ENCODE measurements at places on chromosomes 16 and 17. TPM values are rescaled to one million over a fixed set of nuclear protein-coding genes. Genes with fewer than 3 reads are reported as not detected.

DNA sequence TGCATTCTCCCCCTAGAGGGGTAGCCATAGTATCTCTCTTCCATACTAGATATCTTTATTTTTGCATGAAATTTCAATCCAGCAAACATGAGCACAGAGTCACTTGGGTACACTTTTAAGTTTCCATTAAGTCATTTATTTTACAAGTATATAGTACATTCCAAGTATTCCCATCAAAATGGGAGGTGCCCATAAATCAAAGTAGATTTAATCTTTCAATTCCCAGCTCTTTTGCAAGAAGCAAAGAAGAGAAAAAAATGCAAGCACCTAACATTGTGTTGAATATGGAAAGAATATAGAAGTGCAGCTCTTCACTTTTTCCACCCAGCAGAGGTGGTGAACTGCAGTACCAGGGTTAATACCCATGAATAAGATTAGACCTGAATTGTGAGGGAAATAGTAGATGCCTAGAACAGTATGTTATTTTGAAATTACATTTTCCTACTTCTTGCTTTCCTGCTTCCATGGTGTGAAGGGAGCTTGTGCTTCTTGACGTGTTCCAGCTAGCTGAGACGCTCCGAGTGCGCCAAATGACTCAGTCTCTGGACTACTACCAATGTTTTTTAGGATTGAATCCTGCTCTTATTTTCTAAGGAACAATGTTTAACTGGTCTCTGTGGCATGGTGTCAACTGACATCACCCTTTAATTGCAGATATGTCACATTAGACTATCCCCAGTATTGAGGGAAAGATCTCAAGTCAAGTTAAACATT lies 151.1 kb upstream of the MAF start:
- DNase-seq = no peak

GRCh38 chr16:23359092-23359760 lies 57.1 kb downstream of the SCNN1B start:
- DNase-seq = peak; percentile 59

- peak; percentile 47 for DNase-seq
Measured at GRCh38 chr16:47523342-47524006, 62.3 kb downstream of the PHKB start.

DNA sequence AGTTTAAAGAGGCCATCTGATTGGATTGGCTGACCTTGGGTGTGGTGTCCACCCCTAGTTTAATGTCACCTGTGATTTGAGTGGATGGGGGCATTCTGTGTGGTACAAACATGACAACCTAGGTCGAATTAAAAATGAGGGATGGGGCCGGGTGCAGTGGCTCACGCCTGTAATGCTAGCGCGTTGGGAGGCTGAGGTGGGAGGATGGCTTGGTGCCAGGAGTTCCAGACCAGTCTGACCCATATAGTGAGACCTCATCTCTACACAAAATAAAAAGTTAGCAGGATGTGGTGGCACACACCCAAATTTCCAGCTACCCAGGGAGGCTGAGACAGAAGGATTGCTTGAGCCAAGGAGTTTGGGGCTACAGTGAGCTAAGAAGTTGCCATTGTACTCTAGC lies 14.4 kb downstream of the CNTROB start:
- DNase-seq = no peak

DNA sequence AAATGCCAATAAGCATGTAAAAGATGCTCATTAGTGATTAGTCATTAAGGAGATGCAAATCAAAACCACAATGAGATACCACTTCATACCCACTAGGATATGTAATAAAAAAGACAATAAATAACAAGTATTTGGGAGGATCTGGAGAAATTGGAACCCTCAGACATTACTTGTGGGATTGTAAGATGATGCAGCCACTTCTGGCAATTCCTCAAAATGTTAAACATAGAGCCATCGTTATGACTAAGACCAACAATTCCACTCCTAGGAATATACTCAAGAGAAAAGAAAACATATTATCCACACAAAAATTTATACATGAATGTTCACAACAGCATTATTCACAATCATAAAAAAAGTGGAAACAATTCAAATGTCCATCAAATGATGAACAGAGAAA lies 336.2 kb upstream of the PMFBP1 start:
- no peak for DNase-seq

DNA sequence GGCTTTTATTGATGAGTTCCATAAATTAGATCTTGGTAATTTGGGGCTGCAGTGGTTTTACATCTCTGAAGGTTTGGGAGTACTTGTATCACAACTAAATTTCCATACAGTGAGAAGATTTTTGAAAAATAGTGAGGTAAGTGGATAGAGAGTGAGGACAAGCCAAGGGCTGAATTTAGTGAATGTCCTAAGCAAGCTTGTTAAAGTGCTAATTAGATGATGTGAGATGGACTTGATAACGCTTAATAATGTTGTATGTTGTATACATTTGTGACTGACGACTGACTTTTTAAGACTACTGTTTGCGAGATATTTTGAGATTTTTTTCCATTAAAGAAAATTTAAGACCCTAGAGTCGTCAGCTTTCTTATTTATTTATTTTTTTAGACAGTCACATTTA lies 3.9 kb downstream of the NFATC3 start:
- DNase-seq = no peak

Gene TEKT5
- not detected for total RNA-seq

Gene TTYH2
- total RNA-seq = 1.1 TPM

Gene TBC1D28
- total RNA-seq = not detected

DNA sequence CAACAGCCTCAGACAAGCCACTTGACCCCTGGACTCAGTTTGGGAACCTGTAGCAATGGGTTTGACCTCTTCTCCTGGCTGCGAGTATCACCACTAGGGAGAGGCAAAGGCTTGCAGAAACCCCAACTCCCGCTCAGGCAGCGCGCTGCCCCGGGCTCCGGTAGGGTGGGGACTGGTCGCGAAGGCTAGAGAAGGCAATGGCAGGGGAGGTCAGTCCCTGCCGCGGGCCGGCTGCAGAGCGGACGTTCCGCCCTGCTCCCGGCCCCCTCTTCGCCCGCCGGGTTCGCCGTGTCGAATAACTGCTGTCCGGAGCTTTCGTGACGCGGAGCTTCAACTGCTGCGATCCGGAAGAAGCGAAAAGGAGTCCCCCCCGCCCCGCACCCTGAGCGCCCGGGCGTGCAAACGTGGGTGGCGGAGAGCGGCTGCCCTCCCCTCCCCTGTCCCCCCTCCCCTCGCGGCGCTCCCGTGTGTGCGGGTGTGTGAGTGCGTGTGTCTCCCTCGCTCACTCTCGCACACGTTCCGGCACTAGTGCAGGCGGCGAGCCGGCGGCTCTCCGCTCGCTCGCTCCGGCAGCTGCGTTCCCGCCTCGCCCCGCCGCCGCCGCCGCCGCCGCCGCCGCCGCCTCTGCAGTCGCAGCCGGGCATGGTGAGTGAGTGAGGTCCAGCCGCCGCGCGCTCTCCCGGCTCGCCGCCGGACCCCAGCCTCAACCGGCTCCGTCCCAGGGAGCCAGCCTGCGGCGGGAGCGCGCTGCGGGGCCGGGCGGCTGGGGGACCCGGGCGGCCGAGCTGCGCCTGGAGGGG lies 772 bp upstream of the SHISA6 start:
- DNase-seq = no peak

Gene STH
- total RNA-seq = not detected

Gene GRB7
- total RNA-seq = not detected

DNA sequence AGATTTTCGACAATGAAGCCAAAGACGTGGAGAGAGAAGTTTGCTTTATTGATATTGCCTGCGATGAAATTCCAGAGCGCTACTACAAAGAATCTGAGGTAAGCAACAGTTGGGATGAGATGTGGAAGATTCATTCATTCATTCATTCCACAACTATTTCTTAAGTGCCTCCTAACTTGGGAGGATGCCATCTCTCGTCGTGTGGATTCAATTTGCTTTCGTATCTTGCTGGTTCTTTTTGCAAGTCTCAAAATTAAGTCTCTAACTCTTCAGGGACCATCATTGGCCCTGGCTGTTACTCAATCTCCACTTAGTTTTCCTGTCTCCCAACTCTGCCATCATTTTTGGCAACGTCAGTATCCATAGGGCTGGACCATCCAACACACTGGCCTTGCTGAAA lies 85.6 kb upstream of the NOL11 start:
- no peak for DNase-seq

GRCh38 chr17:64084086-64084939 lies 45.6 kb downstream of the ERN1 start:
- DNase-seq = peak; percentile 36

GRCh38 chr17:58051468-58051867 lies 31.8 kb upstream of the DYNLL2 start:
- DNase-seq = no peak

GRCh38 chr17:77288115-77288619 lies 147.4 kb downstream of the SEC14L1 start:
- DNase-seq = no peak

Gene SCIMP
- not detected for total RNA-seq

GRCh38 chr17:32206861-32207260 lies 58.8 kb upstream of the RHBDL3 start:
- no peak for DNase-seq

Gene NPB
- not detected for total RNA-seq

- DNase-seq = peak; percentile 77
Measured at GRCh38 chr16:53504665-53505064, 1.7 kb upstream of the AKTIP start.

Gene SKAP1
- total RNA-seq = 0.51 TPM

DNA sequence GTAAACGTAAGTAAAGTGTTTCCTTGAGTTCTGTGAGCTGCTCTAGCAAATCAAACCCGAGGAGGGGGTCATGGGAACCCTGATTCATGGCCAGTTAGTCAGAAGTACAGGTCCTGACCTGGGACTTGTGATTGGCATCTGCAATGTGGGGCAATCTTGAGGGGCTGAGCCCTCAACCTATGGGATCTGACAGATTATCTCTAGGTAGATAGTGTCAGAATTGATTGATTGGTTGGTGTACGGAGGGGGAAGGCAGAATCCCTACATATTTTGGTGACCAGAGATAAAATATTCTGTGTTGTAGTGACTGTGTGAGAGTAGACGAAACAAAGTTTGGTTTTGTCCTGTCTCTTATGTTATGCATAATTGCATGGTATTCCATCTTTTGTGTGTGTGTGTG lies 100.5 kb upstream of the NETO2 start:
- no peak for DNase-seq

Gene CCL18
- not detected for total RNA-seq

DNA sequence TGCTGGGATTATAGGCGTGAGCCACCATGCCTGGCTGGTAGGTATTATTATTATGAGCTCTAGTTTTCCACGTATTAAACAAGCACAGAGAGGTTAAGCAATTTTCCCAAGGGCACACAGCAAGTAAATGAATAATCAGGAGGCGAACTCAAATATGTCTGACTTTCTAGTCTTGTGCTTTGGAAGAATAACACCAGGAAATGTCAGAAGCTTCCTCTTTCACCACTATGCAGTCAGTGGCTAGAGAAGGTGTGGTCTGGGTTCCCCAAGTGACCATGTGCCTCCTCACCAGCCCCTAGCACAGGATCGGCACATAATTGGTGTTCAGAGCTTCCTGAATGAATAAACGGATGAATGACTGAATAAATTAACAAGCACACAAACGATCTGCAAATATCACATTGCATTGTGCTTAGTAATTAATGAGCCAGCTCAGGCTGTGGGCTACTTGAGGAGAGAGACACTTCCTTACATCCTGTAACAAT lies 21.6 kb upstream of the SCNN1B start:
- DNase-seq = no peak

DNA sequence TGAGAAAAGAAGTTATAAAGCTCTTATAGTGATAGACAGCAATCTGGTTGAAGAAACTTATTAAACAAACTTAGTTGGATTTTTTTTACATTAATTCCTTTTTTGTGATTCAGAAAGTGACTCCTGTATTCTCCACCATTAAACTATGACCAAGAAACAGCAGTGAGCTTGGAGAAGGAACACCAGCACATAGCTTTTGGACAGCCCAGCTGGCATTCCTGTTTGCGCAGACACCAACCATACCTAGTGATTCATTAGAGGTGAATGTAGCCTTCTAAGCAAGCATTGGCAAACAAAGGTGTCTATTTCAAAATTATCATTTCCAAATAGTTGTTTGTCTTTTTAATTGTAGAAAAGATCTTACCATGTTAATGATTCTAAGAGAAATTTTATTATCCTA lies 94.4 kb downstream of the STXBP4 start:
- DNase-seq = no peak

Gene HOXB7
- total RNA-seq = 29.8 TPM

DNA sequence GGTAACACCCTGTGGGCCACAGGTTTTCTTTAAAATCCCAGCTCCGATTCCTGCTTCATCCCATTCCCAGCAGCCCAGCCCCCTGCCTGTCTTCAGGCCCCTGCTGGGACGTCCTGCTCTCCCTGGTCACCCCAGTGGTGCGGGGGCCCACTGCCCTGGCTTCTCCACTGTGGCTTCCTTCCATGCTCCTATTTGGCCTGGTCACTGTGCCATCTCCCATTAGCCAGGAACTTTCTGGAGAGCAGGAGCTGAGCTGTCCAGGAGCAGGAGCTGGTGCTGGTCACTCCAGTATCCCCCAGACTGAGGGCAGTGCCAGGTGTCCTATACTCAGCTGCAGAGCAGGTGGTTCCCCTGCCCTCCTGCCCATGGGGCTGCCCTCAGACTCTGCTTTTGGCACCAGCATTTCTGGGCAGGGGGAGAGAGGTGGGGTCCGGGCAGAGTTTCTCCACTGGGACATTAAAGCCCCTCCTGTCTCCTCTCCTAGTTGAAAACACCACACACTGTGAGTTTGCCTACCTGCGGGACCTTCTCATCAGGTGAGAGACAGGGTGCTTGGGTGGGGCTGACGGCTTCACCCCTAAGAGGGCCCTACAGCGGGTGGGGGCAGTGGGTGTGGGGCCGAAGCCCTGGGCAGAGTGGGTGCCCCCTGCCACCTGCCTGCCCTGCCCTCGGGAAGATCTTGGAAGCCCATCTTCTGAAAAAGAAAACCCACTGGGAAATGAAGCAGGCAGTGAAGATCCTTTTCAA lies 356.2 kb downstream of the SEC14L1 start:
- no peak for DNase-seq

Gene COIL
- total RNA-seq = 20.6 TPM

DNA sequence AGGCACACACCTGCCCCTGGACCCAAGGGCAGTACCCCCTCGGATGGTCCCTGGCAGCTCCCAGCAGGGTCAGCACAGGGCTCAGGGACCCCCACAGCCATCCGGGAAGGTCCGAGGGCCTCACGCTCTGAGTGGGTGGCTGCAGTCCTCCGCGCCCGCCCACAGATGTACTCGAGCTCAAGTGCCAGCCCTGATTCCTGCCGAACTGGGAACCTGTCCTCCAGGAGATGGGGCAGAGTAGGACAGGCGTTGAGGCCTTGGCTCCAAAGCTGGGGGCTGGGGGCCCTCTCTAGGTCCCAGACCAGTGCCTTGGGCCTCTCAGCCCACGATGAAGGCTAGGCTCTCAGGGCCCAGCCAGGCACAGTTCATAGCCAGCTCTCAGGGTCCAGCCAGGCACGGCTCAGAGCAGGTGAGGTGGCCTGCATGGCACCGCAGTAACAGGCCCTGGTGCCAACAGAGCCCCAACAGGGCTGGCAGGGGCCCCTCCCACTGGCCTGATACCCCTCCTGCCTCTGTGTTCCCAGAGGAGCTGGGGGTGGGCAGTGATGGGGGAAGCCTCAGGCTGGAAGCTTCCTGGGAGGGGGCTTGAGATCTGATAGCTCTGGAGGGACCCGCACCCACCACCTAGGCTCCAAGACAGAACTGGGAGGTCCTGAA lies 35.5 kb upstream of the PVALEF start:
- no peak for DNase-seq

GRCh38 chr17:59830846-59831486 lies 61.8 kb downstream of the TUBD1 start:
- no peak for DNase-seq
